ENCODE measurements at places on chromosomes 6 and 20.

GRCh38 chr6:35089216-35089934 lies 51.8 kb downstream of the TCP11 start:
- DNase-seq = no peak

- DNase-seq = no peak
Measured at GRCh38 chr20:37649676-37650370, 44.0 kb upstream of the CTNNBL1 start.

DNA sequence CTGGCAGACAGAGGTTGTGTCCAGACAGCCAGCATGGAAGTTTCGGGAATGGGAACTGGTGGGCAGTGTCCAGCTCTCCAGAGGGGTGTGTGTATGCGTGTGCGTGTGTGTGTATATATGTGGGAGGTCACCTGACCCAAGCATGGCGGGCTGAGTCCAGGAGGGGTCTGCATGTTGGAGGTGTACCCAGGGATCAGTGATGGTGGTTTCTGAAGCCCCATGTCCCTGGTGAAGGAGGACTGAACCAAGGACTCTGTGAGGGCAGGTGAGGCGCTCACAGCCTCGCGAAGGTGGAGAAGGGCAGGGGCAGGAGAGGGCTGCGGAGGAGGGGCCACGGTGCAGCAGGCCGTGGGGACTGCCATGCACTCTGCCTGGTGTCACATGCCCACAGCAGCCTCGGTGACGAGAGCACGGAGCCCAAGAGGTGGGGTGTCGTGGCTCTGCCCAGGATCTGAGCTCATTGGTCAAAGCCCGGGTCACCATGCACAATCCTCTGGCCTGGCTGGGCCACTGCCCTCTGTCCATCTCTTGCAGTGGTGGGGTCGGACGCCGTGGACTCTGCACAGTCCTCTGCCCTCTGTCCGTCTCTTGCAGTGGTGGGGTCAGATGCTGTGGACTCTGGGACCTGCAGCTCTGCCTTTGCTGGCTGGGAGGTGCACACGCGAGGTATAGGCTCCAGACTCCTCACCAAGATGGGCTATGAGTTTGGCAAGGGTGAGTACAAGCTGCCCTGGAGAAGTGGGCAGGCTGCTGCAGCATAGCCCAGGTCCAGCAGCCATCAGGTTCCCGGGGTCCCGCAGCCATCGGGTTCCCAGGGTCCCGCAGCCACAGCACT lies 2.1 kb upstream of the LIME1 start:
- DNase-seq = no peak

DNA sequence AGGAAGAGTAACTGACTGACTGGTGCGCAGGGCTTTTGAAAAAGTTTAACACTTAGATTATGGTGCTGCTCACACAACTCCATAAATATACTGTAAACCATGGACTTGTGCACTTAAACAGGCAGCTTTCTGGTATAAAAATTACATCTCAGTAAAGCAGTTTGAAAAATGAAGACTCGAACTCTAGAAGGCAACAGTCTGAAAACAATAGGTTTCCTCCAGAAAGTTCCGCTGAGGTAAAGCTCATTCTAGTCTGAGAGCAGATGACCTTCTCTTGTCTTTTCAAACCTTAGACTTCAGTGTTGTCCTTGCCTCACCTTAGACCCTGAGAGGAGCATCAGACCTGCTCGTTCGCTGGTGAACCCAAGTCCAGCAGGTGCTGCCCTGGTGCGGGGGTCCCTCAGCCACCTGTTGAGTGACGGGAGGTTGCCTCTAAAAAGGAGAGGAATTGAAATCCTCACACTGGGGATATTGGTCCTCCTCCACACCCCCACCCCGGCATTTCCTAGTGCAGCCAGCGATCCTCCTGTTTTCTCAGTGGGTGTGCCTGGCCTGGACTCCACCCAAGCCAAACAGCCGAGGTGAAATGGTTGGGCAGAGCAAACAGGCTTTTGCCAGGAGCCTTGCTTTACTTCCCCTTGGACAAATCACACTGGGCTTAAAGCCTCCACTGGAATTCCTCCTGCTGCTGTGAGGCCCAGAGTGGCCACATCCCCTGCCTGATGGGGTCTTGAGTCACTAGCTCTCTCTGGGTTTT lies 14.7 kb upstream of the PYGB start:
- no peak for DNase-seq

- DNase-seq = no peak
Measured at GRCh38 chr6:18187701-18188100, 32.5 kb downstream of the KDM1B start.

GRCh38 chr20:62387219-62387913 lies 463 bp downstream of the RPS21 start:
- no peak for DNase-seq

GRCh38 chr20:1484438-1485116 lies 6.6 kb downstream of the SIRPB2 start:
- no peak for DNase-seq

Data from K562 (cell line).